ENCODE measurements at places on chromosomes 12 and 14.

- no peak for DNase-seq
Measured at GRCh38 chr12:131598717-131599116, 112.2 kb upstream of the SFSWAP start.

- DNase-seq: no peak
Measured at GRCh38 chr12:15732341-15733061, 56.7 kb downstream of the EPS8 start.

DNA sequence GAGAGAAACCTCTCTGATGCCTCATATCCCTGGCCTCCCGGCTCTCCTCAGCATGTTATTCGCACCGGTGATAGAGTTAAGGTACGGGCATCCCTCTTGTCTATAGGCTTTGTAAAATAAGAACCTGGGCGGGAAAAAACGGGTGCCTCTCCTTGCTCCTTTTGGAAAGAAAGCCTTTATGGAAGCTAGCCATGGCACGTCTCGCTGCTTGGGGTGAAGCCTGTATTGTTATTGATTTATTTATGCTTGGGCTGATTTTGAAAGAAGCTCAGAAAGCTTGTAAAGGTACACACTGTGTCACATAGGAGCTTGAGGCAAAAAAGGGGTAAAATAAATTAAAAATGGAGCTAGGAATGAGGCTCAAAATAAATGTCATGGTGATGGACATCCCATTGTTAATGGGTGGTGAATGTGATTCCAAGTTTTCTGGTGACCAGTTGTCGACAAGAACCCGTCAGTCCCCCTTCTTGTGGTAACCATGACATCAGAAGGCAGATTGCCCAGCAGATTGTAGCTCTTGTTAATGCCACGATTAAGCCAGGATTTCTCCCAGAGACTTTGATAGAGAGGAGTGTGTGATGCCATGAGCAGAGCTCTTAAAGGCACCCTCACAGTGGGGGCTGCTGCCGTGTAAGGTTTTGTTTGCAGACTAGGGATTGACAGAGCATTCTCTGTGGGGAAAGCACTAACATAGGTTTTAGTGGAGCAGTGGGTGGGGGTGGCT lies 50.4 kb upstream of the ASPG start:
- no peak for DNase-seq

GRCh38 chr14:71245659-71246361 lies 338.6 kb downstream of the PCNX1 start:
- DNase-seq: no peak

- no peak for DNase-seq
Measured at GRCh38 chr12:102474438-102475064, 5.8 kb downstream of the IGF1 start.

- DNase-seq: no peak
Measured at GRCh38 chr12:126676434-126676833, 1590.5 kb upstream of the TMEM132C start.

DNA sequence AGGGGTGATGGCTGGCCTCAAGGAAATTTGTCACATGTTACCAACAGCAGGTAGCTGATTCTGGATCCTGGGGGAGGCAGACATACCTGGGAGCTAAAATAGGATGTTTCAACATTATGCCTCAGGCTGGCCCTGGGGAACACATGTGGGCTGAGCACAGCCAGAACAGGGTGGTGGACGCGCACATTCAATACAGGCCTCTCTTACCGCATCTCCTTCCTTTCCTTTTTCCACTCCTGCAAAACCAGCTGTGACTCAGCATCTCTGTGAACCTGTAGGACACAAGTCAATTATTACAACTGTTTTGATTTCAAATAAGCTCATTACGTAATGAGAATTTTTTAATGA lies 61.0 kb downstream of the NT5DC3 start:
- DNase-seq: no peak

GRCh38 chr14:30580616-30581282 lies 21.8 kb downstream of the G2E3 start:
- no peak for DNase-seq

DNA sequence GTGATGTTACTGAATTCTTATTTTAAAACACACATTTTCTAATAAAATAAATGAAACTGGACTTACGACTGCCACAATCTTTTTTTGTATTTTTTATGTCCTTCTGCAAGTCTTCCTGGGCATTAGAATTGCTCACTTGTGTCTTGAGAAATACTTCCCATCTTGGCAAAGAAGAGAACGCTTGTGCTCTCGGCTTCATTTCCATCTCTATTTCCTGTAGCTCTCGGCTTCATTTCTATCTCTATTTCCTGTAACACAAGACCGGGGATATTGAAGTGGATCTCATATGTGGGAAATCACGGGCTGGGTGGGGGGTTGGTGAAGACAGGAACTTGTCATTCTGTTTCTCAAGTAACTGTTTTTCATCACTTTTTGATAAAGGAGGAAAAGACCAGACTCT lies 77.9 kb downstream of the EP400 start:
- no peak for DNase-seq

GRCh38 chr14:81388336-81388735 lies 11.8 kb downstream of the STON2 start:
- no peak for DNase-seq

GRCh38 chr12:116628989-116629388 lies 69.8 kb downstream of the MAP1LC3B2 start:
- no peak for DNase-seq

- no peak for DNase-seq
Measured at GRCh38 chr12:26282339-26282940, 87.1 kb downstream of the SSPN start.

GRCh38 chr12:78697817-78698415 lies 166.7 kb upstream of the SYT1 start:
- DNase-seq: no peak

GRCh38 chr14:100664841-100665510 lies 61.7 kb upstream of the DLK1 start:
- DNase-seq: no peak

GRCh38 chr12:96452261-96452922 lies 37.0 kb upstream of the CFAP54 start:
- no peak for DNase-seq

GRCh38 chr12:54472494-54473262 lies 724 bp downstream of the GTSF1 start:
- DNase-seq: no peak

GRCh38 chr14:33309106-33309505 lies 370.4 kb downstream of the NPAS3 start:
- no peak for DNase-seq

DNA sequence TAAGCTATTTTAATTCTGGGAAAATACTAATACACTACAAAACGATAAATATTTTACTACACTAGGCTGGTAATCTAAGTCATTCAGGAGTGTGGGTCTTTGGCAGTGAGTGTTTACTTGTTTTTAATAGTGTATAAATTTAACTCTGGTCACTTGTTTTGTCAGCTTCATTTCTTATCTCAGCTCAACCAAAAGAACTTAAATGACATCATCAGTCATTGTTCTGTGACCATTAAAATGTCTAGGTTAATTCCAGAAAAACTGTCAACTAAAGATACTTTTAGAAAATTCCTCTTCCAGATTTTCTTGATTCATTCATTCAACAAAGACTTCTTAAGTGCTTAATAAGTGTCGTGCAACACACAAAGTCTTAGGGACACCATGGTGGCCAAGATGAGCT lies 102.8 kb downstream of the FOXN3 start:
- DNase-seq: no peak

DNA sequence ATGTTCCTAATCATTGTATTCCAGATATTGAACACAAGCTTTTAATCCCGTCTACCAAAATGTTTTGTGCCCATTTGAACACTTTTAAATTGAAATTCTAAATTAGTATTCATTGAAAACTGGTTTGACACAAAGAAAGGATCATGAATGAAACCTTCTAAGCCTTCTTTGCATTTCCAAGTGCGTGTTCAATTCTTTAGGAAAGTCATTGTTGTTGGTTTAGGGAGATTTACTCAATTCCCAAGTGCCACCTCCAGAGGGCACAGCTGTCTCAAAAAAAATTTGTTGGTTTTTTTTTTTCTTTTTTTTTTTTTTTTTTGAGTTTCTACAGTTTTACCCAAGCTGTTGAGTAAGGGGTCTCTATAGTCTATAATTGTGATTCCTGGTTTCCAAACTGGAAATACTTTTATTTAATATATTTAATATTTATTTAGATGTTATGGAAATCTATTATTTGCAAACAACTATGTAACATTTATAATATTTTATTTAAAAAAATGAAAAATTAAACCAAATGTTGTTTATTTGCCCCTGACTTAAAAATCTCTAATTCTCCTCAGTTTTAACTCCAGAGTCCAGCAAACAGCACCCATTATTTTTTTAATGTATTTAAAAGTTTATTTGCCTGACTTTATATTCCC lies 79.9 kb downstream of the NEDD1 start:
- DNase-seq: peak; percentile 48
